ENCODE measurements at places on chromosomes 5 and 9.

- DNase-seq = peak; percentile 17
Measured at GRCh38 chr9:2809692-2810419, 34.0 kb downstream of the PUM3 start.

GRCh38 chr5:591746-592145 lies 20.4 kb upstream of the CEP72 start:
- no peak for DNase-seq

DNA sequence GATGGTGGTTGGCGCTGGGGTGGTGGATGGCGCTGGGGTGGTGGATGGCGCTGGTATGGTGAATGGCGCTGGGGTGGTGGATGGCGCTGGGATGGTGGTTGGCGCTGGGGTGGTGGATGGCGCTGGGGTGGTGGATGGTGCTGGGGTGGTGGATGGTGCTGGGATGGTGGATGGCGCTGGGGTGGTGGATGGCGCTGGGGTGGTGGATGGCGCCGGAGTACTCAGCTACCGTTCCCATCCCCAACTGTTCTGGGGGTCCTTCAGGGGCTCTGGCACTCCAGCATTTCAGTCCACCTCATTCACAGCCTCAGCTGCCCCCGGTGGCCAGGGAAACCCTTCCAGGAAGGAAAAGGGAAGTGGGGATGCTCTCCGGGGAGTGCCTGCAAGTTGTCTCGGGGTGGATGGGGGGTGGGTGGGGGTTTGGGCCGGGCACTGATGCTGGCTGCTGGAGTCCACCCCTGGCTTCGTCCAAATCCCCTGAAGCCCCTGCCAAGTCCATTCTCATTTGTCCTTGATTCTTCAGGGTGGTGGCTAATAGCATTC lies 147.3 kb upstream of the COL5A1 start:
- no peak for DNase-seq

- DNase-seq = no peak
Measured at GRCh38 chr9:25421560-25421959, 256.7 kb downstream of the TUSC1 start.

DNA sequence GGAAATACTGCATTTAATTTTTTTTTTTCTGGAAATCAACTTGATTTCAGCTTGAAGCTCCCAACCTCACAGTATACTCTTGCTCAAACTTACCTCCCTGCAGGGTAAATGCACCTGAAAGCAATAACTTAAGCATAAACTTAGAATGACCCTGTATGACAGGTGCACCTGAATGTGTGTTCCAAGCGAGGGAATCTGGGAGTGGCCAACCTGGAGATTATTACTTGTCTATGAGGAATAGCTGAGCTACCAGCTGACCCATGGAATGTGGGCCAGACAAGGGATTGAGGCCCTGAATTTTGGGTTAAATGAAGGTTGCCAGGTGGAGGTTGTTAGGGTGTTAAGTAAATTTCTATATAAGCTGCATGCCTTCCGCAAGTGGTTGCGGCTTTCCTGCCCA lies 140.6 kb downstream of the OSTF1 start:
- DNase-seq = no peak

DNA sequence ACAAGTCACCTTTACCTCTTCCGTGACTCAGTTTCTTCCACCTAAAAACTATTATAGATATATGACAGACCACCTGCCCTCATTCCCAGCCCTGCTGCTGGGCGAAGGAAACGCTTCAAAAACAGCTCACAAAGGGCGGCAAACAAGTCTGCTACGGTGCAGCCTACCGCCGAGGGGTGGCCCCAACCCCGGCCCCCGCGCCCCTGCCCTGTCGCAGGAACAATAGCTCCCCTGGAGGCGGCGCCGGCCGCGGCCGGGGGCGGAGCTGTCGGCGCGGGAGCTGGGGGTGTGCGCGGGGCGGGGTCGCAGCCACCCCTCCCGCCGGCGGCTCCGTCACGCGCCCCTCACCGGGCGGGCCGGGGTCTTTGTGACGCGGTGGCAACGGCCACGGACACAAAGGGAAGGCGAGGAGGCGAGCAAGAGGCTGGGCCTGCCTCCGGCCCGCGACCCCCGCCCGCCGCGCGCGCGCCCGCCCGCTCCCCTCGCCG lies at the start of gene TMEFF1:
TMEFF1 (plus strand) TSS at position 362 of the 488 bp plus-strand sequence. CDS start 396 bp downstream, outside the sequence.
- peak; percentile 72 for DNase-seq

GRCh38 chr9:131960851-131961495 lies 118.7 kb downstream of the MED27 start:
- peak; percentile 94 for DNase-seq

DNA sequence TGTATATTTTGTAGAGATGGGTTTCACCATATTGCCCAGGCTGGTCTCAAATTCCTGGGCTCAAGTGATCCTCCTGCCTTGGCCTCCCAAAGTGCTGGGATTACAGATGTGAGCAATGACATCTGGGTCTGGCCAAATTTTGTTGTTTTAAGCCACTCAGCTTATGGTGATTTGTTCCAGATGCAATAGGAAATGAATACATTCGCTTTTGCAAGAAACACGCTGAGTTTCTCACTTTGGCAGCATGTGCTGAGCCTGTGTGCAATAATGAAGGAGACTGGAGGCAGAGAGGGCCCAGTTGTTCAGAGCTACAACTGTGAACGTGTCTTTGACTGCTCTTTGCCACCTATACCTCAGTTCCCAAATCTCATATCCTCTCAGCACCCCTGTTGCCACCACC lies 56.4 kb downstream of the KIF4B start:
- DNase-seq = no peak

- no peak for DNase-seq
Measured at GRCh38 chr9:121596515-121596914, 54.9 kb upstream of the DAB2IP start.

DNA sequence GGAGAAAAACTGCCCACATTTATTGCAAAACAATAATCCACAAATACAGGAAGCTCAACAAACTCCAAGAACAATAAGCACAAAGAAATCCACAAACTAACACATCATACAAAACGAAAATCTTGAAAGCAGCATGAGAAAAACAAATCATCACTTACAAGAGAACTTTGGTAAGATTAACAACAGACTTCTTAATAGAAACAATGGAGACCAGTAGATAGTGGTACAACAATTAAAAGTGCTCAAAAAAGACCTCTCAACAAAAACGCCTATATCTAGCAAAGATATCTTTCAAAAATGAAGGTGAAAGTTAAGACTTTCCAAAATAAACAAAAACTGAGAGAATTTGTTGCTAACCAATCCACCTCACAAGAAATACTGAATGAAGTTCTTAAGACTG lies 38.4 kb downstream of the CDKL3 start:
- no peak for DNase-seq

- DNase-seq = no peak
Measured at GRCh38 chr9:131838530-131839280, 98.8 kb upstream of the RAPGEF1 start.

GRCh38 chr9:107284636-107285035 lies 1.6 kb downstream of the RAD23B start:
- peak; percentile 14 for DNase-seq

GRCh38 chr5:94407023-94407422 lies 211.4 kb downstream of the KIAA0825 start:
- no peak for DNase-seq

Measured in pons (tissue), 1 donor.